C1 segment of cervical spinal cord (tissue), 14 donors: ENCODE measurements at places on chromosomes 7 and 10.

DNA sequence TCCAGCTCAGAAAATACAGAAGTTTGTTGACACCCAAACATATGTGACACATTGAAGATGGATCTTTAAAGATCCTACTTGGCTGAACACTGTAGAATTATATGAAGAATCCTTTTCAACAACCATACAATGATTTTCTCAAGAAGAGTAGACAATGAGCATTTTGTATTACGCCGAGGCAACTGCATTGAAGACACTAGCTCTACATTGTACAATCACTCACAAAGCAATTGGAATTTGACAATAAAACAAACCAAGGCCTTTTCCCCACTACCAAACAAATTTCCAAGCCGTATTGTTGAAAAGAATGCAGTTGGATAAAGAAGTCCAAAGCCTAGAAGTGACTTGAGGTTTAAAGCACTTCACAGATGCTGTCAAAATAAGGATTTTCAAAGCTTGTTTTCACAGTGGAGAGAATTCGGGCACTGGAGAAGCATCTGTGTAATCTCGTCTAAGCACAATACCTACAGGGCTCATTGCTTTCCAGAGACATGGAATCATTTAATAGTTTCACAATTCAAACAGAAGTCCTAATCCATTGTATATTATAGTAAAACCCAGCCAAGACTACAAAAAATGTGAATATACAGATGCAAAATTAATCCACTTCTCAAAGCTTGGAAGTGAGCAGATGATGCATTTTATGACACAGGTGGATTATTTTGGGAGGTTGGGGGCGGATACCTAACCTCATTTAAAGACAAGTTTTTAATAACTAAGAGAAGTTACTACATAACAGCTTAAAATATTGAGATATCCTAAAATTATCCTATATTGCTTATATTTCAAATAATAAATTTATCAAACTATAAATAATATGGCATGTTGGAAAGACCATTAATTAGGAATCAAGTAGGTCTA, 78.6 kb downstream of the SORCS1 start:
- DNase-seq, result no peak

GRCh38 chr7:28536259-28536658, 123.9 kb downstream of the CREB5 start:
- DNase-seq, result no peak

GRCh38 chr7:121519548-121520521, 123.7 kb upstream of the FAM3C start:
- no peak for DNase-seq

- DNase-seq, result no peak
Measured at GRCh38 chr7:33449847-33450246, 320.5 kb downstream of the BBS9 start.

DNA sequence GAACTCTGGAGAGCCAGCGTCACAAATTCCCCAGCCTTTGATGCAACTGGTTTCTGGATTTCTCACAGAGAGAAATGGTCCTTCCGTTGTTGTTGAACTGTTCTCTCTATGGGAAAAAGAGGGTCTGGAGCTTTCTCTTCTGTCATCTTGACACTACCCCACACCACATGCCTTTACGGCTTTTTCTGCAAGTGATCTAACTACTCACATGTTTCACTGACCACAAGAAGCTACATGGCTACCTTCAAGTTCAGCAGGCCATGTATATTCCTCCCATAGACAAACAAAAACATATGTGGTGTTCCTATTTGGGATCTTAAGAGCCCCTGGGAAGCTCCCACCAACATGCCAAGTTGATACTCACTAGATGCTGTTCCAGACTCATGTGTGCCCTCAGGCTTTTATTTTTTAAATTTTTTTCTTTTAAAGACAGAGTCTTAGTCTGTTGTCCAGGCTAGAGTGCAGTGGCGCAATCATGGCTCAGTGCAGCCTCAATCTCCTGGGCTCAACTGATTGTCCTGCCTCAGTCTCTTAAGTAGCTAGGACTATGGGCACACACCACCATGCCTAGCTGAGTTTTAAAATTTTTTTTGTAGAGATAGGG, 72.0 kb downstream of the RNF216 start:
- no peak for DNase-seq

DNA sequence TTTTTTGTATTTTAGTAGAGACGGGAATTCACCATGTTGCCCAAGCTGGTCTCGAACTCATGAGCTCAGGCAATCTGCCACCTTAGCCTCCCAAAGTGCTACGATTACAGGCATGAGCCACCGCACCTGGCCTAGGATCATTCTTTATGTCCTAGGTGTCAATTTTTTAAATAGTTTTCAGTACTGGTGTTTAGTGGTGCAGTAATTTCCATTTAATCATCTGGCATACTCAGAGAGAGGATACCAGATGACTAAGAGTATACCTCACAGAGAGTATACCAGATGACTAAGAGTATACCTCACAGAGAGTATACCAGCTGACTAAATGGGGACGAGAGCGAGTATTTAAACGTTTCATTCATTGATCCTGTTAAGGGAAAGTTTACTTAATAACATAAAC, 37.3 kb upstream of the TMEM248 start:
- DNase-seq, result no peak

GRCh38 chr10:88006261-88006660, 142.8 kb downstream of the PTEN start:
- no peak for DNase-seq

DNA sequence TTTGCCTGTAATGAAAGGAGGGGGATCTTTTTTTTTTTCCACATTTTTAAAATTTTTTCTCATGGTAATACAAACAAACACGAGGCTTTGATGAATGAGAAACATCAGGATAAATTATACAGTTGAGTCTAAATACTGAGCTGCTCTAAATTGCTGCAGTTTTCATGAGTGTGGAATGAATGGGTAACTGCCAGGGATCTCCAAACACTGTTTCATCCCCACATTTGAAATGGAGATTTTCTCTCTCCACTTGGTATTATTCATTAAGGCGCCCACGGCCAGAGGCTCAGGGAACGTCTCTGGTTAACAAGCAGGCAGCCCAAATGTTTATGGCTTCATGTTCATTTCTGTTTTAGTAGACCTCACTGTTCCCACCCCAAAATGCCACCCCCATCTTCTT, 717.1 kb downstream of the GRID1 start:
- no peak for DNase-seq

GRCh38 chr7:148410905-148411304, 179.7 kb upstream of the C7orf33 start:
- no peak for DNase-seq

DNA sequence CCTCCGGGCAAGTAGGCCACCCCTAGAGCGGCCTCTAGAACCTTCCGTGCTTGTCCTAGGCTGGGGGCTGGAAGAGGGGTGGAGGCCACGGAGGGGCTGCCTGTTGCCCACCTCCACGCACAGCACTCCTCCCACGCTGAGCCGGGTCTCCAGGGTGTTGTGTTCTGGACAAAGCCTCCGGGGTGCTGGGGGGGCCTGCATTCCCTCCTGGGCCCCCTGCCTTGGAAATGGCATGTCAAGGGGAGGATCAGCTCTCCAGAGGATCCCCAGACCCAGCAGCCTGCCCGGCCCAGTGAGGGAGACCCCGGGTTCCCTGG, 8.1 kb upstream of the TTYH3 start:
- no peak for DNase-seq

DNA sequence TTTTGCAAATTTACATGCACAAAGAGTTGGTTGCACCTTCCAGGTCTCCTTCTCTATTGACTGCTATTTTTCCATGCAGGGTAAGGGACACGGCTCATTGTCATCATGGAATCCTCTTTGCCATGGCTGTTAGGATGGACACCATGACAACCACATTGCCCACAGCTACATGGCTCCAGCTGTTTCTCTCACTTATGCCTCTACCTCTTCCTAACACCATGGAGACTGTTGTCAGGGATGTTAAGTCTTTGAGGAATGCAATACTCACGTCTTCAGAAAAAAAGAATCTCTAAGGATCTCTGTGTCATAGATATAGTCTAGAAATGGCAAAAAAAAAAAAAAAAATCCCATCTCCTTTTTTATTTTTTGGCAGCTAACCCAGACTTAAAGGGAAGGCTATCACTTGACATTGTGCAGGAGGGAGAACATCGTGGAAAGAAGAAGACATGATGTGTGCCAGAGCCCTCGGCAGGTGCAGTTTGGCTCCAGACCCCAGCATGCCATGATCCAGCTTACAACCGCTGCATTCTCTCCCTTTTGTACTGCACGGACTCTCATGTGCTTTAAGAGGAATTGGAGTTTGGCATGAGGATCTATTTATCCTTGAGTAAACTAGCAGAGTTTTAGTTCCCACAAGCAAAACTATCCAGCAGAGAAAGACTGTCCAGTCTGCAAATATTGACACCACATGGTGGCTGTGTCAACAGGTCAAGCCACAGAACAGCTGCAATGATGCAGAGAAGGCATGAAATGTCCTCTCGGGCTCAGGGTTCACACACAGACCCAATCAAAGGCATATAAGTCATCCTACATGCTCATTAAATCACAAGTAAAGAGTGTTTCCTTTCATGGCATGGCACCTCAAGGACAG, 70.8 kb downstream of the FRMD4A start:
- no peak for DNase-seq

- no peak for DNase-seq
Measured at GRCh38 chr7:83866582-83866981, 217.6 kb upstream of the SEMA3E start.

GRCh38 chr10:99851825-99852224, 69.4 kb downstream of the ABCC2 start:
- DNase-seq, result no peak

DNA sequence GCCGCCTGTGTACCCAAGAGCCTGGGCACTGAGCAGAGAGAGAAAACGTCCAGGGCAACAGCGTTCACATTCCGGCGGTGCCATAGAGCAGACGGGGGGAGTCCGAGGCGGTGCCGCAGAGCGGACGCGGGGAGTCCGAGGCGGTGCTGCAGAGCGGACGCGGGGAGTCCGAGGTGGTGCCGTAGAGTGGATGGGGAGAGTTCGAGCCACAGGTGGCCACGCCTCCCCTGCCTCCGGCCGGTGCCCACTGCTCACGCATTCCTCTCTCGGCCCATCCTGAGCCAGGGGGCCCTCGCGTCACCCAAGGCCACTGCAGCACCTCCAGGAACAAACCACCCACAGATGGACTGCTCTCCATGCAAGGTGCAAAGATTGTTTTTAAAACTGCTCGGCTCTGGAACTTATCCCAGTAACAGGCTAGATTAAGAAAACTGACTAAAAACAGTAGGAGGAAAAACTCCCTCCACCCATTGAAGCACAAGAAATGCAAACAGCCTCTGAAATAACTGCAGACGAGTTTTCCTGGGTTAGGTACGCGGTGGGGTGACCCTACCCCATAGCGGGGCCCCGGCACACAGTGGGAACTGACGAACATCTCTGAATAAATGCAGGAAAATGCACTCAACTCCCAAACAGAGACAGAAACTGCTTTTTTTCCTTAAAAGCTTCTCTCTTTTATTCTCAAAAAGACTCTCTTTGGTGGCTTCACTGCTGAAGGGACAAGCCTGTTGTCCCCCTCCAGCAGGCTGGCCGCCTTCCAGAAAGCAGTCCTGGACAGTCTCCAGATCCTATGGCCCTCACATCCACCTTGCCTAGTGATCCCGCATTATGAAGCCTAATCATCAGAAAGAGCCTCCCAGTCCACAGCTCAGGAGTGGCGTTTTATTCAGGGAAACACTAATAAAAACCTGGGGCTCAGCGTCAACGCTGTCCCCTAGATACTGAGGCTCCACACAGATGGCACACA, 55.9 kb downstream of the DIP2C start:
- no peak for DNase-seq

DNA sequence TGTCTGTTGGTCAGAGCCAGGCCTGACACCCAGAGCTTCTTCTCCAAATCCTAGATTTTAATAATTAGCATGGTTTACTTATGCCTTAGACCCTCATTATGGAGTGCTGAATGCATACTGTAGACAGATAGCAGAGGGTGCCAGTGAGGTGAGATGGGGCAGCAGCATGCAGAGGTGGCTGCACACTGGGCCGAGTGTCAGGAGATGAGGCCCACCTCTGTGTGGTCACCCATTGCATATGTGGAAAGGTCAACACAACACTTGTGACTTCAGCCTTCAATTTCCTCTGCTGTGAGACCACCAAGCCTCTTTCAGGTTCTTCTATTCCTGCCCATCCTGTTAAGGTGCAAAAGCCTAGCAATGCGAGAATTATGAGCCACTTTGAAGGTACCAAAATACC, 39.7 kb upstream of the NMT2 start:
- DNase-seq, result no peak

DNA sequence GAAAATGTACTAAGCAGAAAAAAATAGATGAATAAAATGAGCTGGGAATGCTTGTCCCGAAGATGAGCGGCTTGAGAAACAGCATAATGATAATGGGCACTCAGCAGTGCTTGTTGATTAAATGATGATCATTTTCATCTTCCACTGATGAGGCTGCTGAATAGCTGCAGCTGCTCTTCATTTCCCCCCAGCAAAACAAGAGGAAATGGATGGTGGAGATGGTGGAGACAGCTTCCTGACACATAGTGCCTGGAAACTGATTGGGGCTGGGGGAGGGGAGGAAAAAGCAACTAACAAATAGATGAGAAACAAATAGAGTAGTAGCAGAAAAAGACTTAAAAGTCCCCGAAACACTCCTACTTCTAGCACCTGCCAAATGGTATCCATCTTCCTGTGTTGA, 41.4 kb downstream of the MRC1 start:
- no peak for DNase-seq

DNA sequence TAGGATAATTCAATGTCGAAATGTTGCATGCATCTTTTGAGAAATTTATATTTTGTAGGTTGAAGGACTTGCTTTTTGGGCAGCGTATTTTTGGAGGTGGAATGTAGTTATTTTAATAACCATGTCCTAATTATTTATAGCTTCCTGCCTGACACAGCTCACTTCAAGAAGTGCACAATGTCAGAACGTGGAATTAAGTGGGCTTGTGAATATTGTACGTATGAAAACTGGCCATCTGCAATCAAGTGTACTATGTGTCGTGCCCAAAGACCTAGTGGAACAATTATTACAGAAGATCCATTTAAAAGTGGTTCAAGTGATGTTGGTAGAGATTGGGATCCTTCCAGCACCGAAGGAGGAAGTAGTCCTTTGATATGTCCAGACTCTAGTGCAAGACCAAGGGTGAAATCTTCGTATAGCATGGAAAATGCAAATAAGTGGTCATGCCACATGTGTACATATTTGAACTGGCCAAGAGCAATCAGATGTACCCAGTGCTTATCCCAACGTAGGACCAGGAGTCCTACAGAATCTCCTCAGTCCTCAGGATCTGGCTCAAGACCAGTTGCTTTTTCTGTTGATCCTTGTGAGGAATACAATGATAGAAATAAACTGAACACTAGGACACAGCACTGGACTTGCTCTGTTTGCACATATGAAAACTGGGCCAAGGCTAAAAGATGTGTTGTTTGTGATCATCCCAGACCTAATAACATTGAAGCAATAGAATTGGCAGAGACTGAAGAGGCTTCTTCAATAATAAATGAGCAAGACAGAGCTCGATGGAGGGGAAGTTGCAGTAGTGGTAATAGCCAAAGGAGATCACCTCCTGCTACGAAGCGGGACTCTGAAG, 620 bp downstream of the ZRANB1 start:
- DNase-seq, result no peak

DNA sequence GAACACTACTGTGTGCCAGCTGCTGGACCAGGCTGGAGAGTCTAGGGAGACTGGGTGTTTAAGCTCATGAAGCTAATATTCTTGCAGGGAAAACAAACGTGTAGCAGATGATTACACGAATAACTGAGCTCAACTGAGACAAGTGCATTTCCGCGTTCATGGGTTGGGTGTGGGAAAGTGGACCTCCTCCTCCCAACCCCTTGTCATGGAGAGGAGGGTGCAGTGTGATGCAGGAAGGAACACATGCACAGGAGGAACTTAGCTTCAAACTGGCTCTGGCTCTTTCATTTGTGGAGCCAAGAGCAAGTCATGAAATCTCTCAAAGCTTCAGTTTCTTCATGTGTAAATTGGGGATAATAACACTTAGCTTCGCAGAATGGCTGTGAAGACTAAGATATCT, 204.3 kb downstream of the ARHGAP12 start:
- DNase-seq, result no peak
